ENCODE measurements at places on chromosomes 12 and 14. TPM values are rescaled to one million over a fixed set of nuclear protein-coding genes. Genes with fewer than 3 reads are reported as not detected.

Gene ING4
- 89.2 TPM for total RNA-seq

Gene TMEM179
- not detected for total RNA-seq

Gene TAS2R9
- not detected for total RNA-seq

Gene CFAP251
- total RNA-seq = 2.3 TPM

Gene LRCOL1
- total RNA-seq = not detected

Gene RBP5
- not detected for total RNA-seq

Gene MAP1LC3B2
- 0.26 TPM for total RNA-seq

Gene BDKRB2
- total RNA-seq = 49.1 TPM

Gene ARHGEF25
- total RNA-seq = 22.4 TPM

Gene IL26
- not detected for total RNA-seq

Gene HOTAIR
- total RNA-seq = not detected

Gene LRFN5
- total RNA-seq = 14.7 TPM

Gene ADAM21
- total RNA-seq = 0.32 TPM

Gene PPTC7
- 10.5 TPM for total RNA-seq

Gene R3HDM2
- 20.2 TPM for total RNA-seq

Gene APOF
- not detected for total RNA-seq

Gene RPS6KA5
- 0.96 TPM for total RNA-seq

All from epithelial cell of alveolus of lung (primary cell).